ENCODE measurements at places on chromosomes 2 and 18.
A peak's percentile ranks its signal among the peaks of the same experiment; 100 is the strongest.

DNA sequence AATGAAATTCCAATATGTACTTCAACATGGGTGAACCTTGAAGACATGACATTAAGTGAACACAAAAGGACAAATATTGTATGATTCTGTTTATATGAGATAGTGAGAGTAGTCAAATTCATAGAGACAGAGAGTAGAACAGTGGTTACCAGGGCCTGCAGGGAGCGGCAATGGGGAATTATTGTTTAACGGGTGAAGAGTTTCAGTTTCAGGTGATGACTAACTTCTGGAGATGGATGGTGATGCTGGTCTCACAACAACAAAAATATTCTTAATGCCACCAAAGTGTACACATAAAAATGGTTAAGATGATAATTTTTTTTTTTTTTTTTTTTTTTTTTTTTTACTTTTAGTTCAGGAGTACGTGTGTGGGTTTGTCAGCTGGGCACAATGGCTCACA lies 109.4 kb upstream of the TMEM200C start:
- DNase-seq = no peak

GRCh38 chr2:23504591-23504990 lies 119.6 kb downstream of the KLHL29 start:
- DNase-seq = no peak

DNA sequence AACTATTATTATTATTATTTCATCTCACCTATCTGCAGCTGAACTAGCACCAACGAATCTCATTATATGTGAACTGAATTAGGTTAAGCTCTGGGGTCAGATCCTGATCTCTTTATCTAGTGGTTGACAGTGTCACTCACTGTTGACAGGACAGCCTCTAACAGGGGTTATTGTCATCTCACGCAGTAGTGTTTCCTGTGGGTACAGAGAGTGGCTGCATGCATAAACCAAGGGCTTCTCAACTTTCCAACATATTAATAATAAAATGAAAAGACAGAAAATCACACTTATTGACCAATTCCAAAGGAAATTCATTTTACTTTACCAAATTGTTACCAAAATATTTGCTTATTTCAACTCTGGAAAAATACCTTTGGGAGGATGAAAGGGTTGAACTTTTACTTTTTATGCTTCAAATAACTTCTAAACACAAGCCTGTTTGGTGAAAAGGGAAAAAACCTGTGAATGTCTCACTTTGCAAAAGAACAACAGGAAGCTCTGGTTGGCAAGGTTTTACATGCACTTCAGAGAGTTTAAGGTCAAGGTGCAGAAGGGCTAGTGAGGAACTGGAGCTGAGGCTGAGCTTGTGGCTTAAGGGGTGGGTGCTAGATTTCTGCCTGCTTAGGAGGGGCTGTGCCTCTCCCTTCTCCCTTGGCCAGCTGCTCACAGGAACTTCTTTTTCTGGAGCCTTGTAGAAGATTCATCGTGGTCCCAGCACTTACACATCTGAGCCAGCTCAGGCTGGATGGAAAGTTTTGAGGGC lies 72.6 kb downstream of the CTAGE1 start:
- DNase-seq = no peak

DNA sequence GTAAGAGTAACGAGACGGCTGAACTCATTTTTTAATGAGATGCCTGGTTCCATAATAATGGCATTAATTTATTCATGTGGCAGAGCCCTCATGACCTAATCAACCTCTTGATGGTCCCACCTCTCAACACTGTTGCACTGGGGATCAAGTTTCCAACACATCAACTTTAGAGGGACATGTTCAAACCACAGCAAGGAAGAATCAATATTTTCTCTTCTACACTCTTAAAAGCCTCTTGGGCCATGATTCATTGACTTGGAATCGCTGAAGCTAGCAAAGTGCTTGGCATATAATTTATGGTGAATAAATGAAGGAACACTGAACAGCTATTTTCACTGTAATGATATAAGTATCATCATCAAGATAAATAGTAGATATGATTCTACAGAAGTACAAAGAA lies 333.0 kb downstream of the TNS1 start:
- DNase-seq = no peak

- no peak for DNase-seq
These were observed 678 bp upstream of the OTX1 start for GRCh38 chr2:63049970-63050333.

DNA sequence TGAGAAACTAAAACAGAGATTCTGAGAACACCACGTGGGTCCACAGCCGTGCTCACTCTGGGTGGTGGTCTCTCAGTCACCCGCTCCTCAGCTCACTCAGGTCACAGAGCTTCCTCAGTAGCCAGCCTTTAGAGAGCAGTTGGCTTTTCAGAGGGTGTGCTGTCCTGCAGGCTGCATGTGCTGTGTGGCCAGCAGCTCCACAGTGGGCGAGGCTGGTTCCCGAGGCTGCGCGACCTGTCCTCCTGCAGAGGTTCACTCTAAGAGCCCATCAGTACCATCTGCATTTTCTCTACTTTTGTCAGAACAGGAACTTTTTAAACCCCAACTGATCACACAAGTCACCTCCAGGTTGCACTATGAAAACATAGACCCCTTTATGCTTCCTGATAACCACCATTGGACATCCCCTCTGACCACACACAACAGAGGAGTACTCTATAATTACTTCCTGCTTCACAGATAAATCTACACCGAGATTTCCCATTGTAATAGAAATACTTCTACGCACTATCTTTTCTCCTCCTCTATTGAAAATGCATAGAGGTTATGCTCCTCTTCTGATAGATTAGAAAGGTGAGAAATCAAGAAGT lies 93.1 kb downstream of the GYPC start:
- DNase-seq = no peak

DNA sequence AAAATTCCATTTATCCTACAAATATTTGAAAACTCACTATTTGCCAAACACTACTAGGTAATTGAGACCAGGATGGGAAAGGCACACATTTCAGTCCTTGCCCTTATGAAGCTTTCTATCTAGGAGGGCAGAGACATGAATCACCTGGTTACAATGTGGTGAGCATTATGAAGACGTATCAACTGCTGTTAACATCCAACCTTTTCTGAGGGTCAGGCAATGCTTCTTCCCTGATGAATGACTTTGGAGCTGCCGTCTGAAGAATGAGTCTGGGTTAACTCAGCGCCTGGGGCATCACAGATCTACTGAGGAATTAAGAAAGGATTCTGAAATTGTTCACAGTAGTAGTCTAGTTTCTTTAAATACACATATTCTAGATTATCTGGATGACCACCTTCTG lies 62.1 kb upstream of the NOSTRIN start:
- no peak for DNase-seq

DNA sequence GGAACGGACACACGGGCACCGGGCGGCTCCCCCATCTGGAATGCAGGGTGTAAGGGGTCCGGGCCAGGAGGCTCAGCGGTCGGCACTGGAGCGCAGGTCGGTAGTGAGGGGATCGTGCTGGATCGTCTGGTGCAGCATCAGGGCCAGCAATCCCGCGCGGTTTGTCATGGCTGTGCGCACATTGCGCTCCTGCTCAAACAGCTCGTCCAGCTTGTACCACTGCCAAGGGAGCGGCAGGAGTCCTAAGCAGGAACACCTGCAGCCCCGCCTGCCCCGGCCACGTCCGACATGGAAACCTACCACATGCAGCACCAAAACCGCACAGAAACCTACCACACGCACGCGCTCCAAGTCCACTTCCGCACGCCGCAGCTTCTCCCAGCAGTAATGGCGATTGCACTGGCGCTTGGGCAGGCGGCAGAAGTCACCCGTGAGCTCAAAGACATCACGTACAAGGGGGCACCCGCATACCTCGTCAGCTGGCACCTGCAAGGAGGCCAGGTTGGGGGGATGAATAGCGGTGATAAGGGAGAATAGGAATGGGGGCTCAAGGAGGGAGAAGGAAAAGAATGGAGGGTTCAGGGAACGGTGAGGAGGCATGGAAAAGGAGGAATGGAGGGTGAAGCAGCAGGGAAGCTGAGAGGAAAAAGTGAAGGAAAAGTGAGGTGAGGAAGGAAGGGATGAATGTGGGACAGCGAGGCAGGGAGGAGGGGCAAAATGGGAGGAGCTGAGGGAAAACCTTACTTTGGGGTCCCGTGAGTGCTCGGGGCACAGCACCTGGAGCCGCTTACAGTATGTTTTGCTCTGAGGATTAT lies 1.4 kb upstream of the MBD1 start:
- DNase-seq = no peak

DNA sequence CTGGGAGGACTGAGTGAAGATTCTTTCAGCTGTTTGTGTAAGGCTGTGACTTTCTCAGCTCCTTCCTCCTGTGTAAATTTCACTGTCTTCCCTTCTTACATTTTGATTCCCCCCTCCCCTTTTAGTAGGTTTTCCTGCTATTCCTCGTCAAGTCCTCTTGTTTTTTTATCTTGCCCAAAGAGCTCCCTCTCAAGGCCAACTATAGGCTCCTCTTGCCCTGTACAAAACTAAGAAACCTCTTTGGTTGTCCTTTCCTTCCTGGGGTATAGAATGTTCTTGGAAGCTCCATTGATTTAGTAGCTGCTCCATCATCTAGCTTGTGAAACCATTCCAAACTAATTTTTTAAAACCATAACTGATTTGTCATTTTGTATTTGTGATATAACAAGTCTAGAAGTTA lies 7.3 kb downstream of the CCDC121 start:
- DNase-seq = no peak

DNA sequence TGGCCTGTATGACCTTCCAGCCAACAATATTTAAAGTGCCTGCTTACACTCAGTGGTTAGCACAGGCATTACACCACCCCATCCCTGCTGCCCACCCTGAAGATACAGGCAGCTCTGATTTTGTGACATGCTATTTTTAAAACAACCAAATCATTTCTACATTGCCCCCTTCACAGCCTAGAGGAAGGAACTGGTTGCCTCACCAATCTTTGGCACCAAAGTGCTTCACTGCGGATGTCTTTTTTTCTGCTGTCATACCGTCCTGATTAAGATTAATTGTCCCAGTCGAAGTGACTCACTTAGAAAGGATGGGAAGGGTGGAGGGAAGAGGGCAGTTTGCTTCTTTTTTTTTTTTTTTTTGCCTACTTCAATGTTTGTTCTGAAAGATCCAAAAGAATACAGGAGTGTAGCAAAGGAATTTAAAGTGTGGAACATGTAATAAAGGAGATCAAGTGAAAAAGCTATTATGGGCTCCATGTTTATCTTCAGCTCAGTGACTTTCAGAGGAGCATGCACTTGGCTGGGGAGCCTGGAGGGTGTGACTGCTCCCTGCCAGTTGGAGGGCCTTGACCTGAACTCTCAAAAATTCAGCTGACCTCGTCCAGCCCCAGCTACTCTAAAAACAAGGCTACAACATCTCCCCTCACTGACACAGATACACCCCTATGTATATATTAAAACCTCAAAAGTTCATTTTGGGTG lies 501.1 kb upstream of the TNP1 start:
- DNase-seq = no peak

- no peak for DNase-seq
These were observed 2.9 kb downstream of the RNF144A start for GRCh38 chr2:6919901-6920742.

DNA sequence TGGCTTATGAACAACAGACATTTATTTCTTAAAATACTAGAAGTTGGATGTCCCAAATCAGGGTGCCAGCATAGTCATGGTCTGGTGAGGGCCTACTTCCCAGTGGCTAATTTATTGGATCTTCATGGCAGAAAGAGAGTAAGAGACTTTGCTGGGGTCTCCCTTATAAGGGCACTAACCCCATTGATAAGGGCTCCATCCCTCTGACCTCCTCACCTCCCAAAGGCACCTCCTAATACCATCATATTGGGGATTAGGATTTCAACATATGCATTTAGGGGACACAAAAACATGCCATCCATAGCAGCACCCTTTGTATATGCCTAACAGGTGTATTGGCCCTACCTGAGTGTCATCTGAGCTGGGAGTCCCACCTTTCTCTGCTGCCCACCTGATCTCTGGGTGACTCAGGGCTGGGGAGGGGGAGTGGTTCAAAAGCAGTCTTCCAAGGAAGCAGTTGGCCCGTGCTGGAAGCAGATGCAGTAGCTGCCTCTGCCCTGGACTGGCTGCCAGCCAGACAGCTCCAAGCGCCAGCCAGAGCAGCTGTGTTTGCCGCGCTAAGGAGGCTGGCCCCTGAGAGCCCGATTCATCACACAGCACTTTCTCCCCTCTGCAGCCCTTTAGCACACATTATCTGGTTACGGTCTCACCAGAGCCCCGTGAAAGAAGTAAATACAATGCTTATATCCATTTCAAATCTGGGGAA lies 84.6 kb downstream of the SMAD7 start:
- peak; percentile 91 for DNase-seq

- DNase-seq = no peak
These were observed 33.7 kb upstream of the MCM6 start for GRCh38 chr2:135909976-135910375.

- no peak for DNase-seq
These were observed 243.7 kb downstream of the NDUFA10 start for GRCh38 chr2:239781454-239781853.

- no peak for DNase-seq
These were observed 472.6 kb downstream of the PARD3B start for GRCh38 chr2:205017912-205018311.

DNA sequence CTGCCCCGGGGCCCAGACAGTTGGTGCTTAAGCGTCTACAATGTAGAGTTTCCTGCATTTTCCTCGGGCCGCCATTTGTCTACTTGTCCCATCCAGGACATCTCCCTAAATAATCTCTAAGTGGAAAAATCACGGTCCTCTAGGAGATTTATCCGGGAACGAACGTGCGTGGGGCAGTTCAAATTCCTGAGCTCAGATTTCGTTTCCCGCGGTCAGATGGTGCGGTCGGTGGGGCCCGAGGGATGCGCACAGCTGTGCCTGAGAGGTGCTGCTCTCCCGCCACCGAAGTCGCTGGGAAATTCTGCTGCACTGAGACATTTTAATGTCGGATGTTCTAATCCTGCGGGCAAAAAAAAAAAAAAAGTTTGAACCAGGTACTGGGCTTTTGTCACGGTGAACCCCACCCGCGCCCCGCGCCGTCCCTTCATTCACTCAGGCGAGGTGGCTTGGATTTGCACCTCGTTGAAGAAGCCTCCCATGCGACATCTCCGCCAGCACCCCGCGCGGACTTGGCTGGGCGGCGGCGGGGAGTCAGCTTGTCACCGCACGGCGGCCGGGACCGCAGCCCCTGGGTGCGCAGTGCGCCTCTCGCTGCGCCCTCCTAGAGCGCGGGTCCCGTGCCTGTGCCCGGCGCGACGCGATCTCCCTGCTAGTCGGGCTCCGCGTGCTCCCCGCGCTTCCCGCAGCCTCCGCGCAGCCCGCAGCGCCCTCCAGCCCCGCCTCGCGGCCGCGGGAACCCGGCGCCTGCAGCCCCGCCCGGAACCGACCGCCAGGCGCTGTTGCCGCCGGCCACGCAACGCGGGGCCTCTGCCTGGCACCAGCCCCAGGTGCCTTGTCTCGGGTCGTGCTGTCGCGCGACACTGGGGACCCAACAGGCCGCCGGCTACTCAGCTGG lies 191.9 kb upstream of the TCF4 start:
- DNase-seq = no peak

- peak; percentile 44 for DNase-seq
These were observed 11.9 kb downstream of the BCL2 start for GRCh38 chr18:63307551-63308200.

DNA sequence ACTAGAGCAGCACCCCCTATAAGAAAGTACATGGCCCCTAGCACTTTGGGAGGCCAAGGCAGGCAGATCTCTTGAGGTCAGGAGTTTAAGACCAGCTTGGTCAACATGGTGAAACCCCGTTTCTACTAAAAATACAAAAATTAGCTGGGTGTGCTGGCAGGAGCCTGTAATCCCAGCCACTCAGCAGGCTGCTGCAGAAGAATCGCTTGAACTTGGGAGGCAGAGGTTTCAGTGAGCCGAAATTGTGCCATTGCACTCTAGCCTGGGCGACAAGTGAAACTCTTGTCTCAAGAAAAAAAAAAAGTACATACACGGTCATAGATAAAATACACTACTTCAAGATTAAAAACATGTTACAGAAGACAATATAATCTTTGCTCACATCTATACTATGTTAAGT lies 63.8 kb downstream of the RAPH1 start:
- no peak for DNase-seq

GRCh38 chr2:28991021-28991420 lies 9.9 kb downstream of the TOGARAM2 start:
- DNase-seq = no peak
